Activated gamma-delta T cell treated with Interleukin-2 at 50 U/mL for 16 hours (primary cell): ENCODE measurements at places on chromosomes 7 and 10.

DNA sequence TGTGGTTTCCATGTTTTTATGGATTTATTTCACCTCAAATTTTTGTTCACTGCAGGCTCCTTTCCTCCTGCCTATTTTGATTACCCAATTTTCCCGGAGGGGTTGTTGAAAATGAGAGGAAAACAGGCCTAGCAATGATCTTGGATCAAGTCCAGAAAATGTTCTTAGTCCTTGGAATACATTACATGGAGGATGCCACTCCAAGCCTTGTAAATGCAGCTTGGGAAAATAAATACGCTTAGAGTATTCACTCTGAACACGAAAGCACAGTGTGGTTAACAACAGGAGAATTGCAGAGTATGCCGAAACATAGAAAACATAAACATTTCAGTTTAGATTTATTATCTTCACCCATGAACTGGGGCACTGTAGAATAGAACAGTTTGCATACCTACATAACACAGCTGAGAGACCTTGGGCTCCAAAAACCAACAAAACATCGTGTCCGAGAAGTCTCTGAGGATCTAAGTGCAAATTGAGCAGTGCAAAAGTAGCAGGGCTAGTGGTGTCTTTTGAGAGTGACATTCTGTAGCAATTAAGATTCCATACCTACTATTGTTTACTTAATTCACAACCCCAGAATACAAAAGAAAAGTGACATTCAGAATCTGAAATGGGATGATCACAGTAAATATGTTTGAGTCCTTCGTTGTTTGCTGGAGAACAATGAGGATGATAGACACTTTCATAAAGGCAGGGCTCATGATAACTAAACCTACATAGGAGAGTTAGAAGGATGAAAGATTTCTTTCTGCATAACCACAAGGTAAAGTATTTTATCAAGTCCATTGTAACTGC lies 7.6 kb upstream of the CD36 start:
- no peak for DNase-seq

DNA sequence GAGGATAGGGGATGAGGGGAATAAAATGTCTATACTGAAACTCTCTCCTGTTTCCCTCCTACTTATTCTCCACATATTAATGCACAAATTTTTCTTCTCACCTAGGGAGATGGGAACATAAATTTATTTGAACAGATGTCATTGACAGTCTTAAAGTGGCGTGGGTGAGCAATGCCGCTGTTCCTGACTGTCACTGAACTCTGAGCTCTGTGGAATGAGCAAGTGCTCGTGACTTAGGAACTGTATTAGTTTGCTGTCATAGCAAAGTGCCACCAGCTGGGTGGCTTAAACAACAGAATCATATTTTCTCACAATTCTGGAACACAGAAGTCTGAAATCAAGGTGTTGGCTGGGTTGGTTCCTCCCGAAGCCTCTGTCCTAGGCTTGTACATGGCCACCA lies 29.1 kb downstream of the INPP5F start:
- DNase-seq = no peak

- peak; percentile 9 for DNase-seq
Measured at GRCh38 chr10:127990846-127991542, 84.1 kb downstream of the PTPRE start.

GRCh38 chr10:72328045-72328828 lies 26.5 kb downstream of the DNAJB12 start:
- DNase-seq = no peak

- DNase-seq = no peak
Measured at GRCh38 chr7:135164357-135165061, 6.0 kb downstream of the CYREN start.
